ENCODE measurements at places on chromosomes 16 and 17.
A peak's percentile ranks its signal among the peaks of the same experiment; 100 is the strongest.

GRCh38 chr17:56489980-56490379 lies 103.5 kb upstream of the NOG start:
- DNase-seq, result no peak

DNA sequence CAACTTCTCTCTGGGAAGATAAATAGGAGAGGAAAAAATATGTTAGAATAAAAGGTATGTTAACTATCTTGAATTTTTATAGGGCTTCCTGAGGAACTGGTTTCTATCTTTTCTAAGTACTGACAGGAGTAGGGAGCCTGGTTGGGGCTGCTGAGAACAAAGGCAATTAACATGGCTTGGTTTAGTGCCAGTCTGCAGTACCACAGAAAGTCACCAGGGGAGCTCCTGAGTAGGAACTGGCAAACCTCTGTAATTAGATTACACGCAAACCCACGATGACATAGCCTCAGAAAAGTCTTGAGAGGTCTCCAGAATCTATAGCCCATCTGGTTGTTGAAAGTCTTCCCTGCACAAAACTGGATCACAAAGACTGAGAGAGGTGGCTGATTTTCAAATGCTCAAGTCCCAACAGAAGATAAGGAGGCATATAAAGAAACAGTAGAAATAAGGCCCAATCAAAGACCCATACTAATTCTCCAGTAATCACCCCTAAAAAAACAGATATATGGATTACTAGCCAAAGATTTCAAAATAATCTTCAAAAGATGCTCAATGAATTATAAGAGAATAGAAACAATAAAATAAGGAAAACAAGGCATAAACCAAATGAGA lies 11.7 kb upstream of the CNTNAP4 start:
- DNase-seq, result no peak

DNA sequence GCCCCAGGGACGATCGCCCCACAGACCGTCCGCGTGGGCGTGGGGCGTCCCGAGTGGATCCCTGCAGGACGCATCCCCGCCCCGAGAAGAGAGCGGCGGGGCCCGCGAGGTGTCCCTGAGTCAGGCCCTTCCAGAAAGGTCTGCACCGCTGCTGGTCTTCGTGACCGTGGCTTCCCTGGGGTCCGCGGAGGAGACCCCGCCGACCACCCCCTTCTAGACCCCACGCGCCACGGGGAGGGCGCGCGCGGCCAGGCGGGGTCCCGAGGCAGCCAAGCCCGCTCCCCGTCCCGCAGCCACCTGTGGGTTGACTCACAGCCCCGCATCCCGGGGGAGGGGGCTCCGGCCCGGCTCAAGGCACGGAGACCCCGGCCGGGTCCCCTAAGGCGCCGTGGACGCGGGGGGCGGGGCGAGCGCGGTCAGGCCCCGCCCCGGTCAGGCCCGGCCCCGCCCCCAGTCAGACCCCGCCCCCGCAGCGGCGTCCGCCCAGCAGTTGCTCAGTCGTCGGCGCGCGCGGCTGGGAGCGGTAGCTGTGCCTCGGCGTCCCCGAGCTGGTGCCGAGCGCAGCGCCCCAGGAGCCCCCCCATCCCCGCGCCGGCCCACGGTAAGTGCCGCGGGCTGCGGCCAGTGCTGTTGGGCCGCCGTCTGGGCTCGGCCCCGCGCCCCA lies at the start of gene BAIAP3:
Gene BAIAP3, plus strand, starts transcription at position 497 of the 664 bp plus-strand sequence. CDS start 4,905 bp downstream, outside the sequence.
- no peak for DNase-seq

DNA sequence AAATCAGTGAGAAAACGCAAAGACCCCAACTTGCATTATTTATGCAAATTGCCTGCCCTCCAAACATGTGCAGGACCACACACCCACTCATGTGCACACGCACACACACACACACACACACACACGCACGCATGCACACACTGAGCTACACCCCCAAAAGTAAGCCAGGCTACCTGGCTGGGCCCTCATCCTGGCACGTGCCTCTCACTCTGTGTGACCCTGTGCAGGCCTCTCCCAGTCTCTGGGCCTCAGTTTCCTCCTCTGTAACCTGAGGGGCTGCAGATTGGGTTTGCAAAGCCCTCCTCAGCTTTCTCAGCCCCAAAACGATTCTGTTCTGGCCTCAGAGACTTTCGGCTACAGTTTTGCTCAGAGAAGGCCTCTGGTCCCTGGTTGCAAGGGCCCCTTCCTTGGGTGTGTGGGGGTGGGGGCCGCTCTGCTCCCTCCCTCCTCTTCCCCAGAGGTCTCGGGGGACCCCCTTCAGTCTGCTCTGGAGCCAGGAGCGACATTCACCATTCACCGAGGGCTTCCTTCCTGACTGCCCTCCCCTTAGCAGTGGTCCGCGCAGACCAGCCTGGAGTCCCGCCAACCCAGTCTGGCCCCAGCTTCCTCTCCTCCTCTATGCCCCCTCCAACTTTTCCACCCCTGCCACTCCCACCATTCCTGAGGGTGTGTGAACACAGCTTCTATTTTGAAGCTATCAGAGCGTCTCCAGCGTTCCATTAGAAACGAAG lies 5.4 kb upstream of the PIK3R6 start:
- no peak for DNase-seq

- no peak for DNase-seq
These were observed 43.6 kb upstream of the RBFOX3 start for GRCh38 chr17:79654350-79654959.

- DNase-seq, result no peak
These were observed 97.9 kb downstream of the C17orf67 start for GRCh38 chr17:56735842-56736241.

DNA sequence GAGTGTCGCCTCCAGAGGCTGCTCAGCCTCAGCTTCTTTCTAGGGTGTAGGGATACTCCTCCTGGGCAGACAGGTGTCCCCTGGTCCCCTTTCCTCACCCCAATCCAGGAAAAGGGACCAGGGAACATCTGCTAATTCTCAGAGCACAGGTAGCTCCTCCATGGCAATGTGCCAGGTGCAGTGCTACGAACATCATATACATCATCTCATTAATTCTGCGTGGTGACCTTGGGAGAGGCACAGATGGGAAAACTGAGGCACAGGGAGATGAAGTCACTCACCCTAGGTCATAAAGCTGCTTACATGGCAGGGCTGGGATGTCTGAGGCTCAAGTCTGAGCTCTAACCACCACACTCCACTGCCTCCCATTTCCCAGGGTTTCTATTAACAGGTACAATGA lies 11.7 kb downstream of the HDAC5 start:
- no peak for DNase-seq

DNA sequence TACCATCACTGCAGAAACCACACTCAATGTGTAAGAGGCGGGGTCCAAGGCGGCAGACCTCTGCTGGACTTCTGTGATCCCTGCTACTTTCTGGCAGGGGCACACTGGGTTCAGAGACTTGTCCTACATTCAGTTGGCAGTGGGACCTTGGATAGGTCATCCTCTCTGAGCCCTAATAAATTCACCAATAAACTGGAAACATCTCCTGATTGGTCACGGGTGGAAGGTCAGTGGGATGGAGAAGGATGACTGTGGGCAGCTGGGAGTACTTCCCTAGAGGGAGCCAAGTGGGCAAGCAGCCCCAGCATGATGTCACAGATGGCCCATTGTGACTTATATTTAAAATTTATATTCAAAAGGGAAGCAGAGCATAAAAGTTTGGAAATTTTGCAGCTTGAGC lies 49.7 kb downstream of the RNF112 start:
- DNase-seq, result no peak

DNA sequence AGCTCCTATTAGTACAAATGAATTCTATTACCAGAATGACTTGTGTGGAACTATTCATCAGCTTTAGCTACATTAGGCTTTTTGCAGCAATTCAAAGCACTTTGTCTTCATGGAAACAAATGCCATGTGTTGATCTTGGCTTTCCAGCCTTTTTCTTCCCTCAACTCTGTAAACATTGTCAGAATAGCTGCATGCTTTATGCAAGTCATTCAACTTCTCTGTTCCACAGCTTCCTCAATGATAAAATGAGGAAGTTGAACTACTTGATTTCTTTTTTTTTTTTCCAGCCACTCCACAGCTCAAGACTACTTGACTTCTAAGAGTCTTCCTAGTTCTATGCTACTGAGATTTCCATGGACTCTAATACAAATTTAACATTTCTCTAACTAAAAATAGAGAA lies 41.1 kb downstream of the KIAA0753 start:
- no peak for DNase-seq

DNA sequence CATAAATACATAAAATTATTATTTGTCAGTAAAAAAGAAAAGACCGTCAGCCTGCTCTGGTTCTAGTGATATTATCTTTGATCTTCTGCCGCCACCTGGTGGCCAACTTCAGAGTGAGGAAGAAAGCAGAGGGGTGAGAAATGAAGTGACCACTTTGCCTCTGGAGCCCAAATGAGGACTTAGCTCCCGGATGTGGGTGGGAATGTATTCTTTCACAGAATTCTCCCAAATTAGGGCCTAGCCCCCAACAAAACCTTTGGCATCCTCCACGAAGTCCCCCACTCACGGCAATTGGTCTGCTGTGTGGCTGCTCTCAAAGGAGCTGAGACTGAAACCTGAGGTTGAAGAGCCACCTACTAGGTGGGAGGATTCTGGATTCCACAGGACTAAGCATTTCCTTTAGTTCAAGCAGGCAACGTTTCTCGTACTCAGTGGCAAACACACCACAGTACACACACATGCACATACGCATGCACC lies 4.9 kb upstream of the ZNF267 start:
- DNase-seq, result peak; percentile 13

- no peak for DNase-seq
These were observed 7.2 kb upstream of the PDK2 start for GRCh38 chr17:50087912-50088405.

GRCh38 chr17:556431-556995 lies 158.1 kb downstream of the VPS53 start:
- DNase-seq, result no peak

GRCh38 chr16:28104404-28104803 lies 40.9 kb upstream of the GSG1L start:
- no peak for DNase-seq

DNA sequence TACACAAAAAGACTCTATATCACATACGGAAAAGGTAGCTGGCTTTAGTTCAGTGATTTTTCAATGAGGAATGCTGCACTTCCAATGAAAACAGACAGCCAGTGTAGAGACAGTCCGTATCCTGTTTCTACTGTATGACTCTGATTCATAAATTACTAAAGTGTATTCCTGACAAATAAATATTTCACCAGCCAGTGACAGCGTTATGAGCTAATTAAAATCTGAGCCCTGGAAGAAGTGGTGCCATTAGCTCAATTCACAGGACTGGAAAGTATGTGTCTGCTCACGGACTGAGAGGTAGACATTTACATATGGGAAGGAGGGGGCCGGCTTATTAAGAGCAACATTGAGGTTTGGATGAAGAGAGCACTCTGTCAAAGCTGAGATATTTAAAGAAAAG lies 207.9 kb upstream of the RBFOX1 start:
- no peak for DNase-seq

- DNase-seq, result no peak
These were observed 186.6 kb upstream of the ZFHX3 start for GRCh38 chr16:73234496-73234895.

DNA sequence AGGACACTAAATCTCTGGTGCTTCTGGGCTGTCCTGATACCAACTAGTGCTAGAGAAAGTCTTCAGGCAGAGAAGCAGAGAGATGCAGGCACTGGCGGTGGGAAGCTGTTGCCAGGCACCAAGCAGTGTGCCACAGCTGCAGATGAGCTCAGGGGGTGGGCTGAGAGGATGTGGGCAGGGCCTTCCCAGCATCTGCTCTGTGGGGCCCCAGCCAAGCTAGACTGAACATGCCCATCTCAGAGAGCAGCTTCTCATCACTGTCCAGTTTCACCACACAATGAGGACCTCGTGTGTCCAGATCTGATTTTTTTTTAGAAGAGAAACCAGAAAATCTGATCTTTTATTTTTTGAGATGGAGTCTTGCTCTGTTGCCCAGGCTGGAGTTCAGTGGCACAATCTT lies 17.1 kb downstream of the PSKH1 start:
- no peak for DNase-seq

GRCh38 chr17:76626442-76626841 lies 17.1 kb downstream of the ST6GALNAC1 start:
- no peak for DNase-seq

DNA sequence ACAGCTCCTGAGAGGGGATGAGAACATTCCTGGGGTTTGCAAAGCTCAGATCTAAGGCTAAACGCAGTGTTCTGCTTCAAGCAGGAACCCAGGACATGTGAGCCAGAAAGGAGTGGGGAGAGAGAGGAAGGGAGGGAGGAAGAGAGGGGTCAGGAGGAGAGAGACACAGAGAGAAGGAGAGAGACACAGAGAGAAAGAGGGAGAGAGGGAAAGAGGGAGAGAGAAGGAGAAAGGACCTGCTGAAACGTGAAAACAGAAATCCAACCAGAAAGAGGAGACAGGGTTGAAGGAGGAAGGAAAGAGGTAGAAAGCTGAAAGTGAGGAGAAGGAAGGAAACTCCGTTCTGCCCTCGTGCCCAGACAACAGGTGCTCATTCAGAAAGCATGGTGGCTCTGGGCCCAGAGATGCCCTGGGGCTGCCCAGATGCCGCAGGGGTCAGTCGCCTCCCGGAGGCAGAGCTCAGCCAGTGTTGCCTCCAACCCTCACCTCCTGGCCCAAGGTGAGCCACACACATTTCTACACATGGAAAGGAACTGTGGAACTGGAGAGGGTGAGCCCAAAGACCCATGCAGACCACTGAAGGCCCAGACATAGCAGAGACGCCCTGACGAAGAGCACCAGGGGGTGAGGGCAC lies 49.0 kb upstream of the ENPP7 start:
- no peak for DNase-seq

GRCh38 chr17:79303641-79304205 lies 229.1 kb downstream of the ENGASE start:
- no peak for DNase-seq

- no peak for DNase-seq
These were observed 483 bp downstream of the RPA1 start for GRCh38 chr17:1830288-1830687.

DNA sequence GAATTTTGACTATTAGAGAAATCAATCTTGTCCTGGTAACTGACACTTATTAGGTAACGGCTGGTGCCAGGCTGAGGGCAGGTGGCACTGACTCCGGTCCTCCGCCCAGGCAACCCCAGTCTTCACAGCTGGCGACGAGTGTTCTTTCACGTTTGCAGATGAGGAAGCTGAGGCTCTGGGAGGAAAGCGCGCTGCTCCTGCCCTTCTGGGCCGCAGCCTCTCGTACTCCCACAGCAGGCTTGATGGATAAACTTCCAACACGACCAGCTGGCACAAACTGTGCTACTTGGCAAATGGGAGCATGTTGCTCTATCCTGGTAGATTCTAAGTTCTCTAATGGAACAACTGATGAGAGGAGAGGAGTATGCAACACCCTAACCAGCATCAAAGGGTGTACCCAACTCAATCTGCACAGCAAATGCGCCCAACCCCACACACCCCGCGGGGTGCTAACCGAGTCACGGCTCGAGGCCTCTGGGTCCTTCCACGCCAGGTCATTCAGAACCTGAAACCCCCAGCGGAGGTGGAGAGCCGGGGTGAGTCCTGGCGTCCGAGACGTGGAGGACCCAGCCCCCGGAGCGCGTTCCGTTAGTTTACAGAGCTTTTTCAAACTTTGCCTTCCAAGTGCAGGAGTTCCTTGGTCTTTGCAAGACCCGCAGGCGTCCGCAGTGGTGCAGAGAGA lies 477 bp upstream of the SLC47A1 start:
- DNase-seq, result no peak

GRCh38 chr17:56939869-56940484 lies 20.9 kb downstream of the COIL start:
- peak; percentile 2 for DNase-seq

All from NCI-H2107 (cell line).